ENCODE measurements at places on chromosomes 3 and 15. TPM values are rescaled to one million over a fixed set of nuclear protein-coding genes. Genes with fewer than 3 reads are reported as not detected.

The LEKR1 gene
- 0.55 TPM for total RNA-seq

The RPP25 gene
- total RNA-seq: 7.4 TPM

The CLDN18 gene
- not detected for total RNA-seq

The NR2E3 gene
- total RNA-seq: not detected

The SNX33 gene
- total RNA-seq: 3.5 TPM

The DAG1 gene
- total RNA-seq: 21.2 TPM

The KBTBD13 gene
- total RNA-seq: not detected

GRCh38 chr3:141400073-141400971 is 32.0 kb downstream of the ZBTB38 start:
- no peak overlapping the region for H3K27ac ChIP-seq
- H3K4me3 ChIP-seq: no peak overlapping the region
- no peak for DNase-seq
- peaks cover 47% of the 10 kb centered on the region for H3K4me1 ChIP-seq
- no peaks in the 10 kb centered on the region for H3K27me3 ChIP-seq
- peaks cover 15% of the 10 kb centered on the region for H3K36me3 ChIP-seq

DNA sequence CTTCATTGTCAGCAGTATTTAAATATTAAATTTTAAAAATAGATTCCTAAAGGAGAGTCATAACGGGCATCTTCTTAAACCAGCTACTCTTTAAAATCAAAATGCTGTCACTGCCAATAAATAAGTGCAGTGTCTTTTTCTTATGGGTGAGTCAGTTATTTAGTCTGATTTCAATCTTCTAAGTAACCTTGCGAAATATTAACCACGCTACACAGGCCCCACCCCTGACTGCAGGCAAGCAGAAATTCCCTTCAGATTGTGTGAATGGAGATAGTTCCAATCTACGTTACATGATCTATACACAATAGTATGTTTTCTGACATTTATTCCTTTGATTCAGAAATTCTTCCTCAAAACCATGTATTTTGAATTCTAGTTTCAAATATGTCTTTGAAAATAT is 141.5 kb downstream of the GADL1 start:
- H3K4me1 ChIP-seq: no peaks in the 10 kb centered on the region
- DNase-seq: no peak
- no peak overlapping the region for H3K27ac ChIP-seq
- no peaks in the 10 kb centered on the region for H3K36me3 ChIP-seq
- no peak overlapping the region for H3K4me3 ChIP-seq
- no peaks in the 10 kb centered on the region for H3K27me3 ChIP-seq

DNA sequence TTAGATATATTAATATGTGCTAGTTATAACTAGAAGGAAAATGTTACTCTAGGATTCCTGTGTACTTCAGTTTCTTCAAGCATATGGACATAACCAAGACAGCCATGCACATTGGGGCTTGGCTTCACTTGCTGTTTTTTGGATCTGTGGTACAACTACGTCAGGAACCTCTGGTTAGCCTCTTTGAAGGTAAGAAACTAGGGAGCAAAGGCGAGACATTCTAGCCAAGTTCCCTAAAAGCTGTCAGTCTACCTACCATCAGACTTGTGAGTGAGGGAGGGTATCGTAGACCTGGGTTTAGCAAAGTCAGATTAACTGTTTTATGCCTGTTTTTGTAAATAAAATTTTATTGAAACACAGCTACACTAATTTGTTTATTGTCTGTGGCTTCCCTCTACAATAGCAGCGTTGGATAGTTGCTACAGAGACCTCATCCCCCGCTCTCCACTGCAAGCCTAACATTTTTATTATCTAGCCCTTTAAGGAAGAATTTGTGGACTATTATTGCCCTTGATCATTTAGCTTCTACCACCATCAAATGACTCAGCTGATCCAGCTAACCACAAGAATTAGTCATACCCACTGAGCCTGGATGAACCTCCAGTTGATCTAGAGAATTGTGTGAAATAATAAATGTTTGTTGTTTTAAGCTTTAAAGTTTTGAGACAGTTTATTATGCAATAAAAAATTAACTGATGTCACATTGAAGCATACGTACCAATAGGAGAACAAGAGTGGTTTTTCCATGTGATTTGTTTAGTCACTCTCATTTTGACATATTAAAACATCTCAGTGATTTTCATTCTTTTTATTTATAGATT is 58.1 kb downstream of the RSRC1 start:
- H3K36me3 ChIP-seq: no peaks in the 10 kb centered on the region
- no peaks in the 10 kb centered on the region for H3K27me3 ChIP-seq
- DNase-seq: no peak
- no peak overlapping the region for H3K27ac ChIP-seq

- no peaks in the 10 kb centered on the region for H3K36me3 ChIP-seq
- H3K27ac ChIP-seq: no peak overlapping the region
- H3K4me1 ChIP-seq: no peaks in the 10 kb centered on the region
- DNase-seq: no peak
- no peak overlapping the region for H3K4me3 ChIP-seq
- no peaks in the 10 kb centered on the region for H3K27me3 ChIP-seq
Observed at GRCh38 chr15:96559631-96560030, 229.1 kb downstream of the NR2F2 start.

DNA sequence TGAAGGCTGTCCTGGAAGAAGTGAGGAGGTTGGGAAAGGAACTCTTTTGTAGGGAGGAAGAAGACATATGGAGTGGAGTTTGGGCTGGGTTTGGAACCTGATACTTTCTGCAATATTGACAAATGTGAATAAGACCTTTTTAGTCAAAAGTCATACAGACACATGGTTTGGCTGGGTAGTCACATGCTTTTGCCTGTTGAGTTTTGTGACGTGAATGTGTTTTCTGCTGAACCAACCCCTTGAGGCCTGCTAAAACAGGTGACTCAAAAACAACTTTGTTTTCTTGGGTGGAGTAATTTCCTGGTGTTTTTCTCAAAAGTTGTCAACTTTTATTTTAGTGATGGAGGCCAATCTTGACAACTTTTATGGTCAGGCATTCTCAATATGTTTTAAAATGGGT is 39.4 kb upstream of the CCR4 start:
- no peaks in the 10 kb centered on the region for H3K27me3 ChIP-seq
- no peak for DNase-seq
- no peak overlapping the region for H3K27ac ChIP-seq
- peaks cover 3% of the 10 kb centered on the region for H3K4me1 ChIP-seq
- H3K36me3 ChIP-seq: no peaks in the 10 kb centered on the region

DNA sequence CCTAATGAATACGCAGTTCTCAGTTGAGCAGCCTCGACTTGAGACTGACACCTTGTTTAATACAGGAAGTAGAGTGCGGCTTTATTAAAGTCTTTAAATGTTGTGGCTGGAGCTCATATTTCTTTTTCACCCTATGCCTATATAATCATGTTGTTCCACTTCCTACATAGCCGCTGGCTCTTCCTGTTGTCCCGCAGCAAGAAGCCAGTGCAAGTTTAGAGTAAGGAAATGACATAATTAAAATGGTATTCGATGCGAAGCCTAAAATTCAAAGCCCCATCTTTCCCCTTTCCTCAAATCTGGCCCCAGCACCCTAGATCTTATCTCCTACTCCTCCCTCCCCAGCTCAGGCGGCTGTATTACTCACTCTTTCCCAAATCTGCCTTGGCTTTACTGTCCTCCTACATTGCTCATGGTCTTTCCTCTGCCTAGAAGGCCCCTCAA is 7.5 kb upstream of the PHLDB2 start:
- DNase-seq: no peak
- H3K36me3 ChIP-seq: no peaks in the 10 kb centered on the region
- no peak overlapping the region for H3K4me3 ChIP-seq
- H3K27ac ChIP-seq: no peak overlapping the region
- H3K27me3 ChIP-seq: no peaks in the 10 kb centered on the region

DNA sequence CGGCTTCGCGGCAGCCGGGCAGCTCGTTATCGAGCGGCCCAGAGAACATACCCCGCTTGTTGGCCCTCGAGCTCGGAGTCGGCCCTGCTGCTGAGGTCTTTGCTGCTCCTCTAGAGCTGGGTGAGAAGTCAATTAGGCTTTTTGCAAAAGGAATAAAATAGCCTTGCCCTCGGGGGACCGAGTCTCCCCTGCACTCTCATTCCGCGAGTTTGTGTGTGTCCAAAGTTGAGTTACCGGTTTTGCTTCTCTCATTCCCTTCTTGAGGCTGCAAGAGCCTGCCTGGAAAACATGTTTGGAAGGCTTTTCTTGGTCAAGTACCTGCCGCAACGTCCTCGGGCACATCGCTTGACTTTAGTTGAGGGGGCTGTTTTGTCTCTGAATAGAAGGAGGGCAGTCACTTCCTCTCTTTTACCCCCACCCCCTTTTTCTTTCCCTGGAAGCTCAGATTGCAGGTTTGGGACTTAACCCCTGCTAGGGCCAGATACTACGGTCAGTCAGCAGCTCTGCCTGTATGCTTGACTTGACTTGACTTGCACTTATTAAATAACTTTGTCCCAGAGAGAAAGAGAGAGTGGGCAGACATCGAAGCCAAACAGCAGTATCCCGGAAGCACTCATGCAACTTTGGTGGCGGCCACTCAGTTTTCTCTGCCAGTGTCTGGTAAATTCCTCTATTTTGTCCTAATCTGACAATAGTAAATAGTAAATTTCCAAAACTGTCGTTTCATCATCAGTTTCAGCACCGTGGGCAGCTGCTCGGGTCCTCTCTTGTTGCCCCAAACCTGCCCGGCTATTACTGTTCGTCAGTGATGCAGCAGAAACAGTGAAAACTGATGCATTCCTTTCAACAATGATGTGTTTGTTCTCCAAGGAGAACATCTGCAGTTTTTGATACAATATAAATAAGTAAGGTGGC is 609 bp downstream of the RNF13 start:
- no peaks in the 10 kb centered on the region for H3K36me3 ChIP-seq
- no peaks in the 10 kb centered on the region for H3K27me3 ChIP-seq
- H3K4me1 ChIP-seq: peaks cover 37% of the 10 kb centered on the region
- peak overlapping the region; percentile 96 for H3K4me3 ChIP-seq

GRCh38 chr3:117928836-117929235 is 1105.8 kb downstream of the IGSF11 start:
- no peaks in the 10 kb centered on the region for H3K36me3 ChIP-seq
- no peak overlapping the region for H3K27ac ChIP-seq
- H3K4me1 ChIP-seq: no peaks in the 10 kb centered on the region
- no peaks in the 10 kb centered on the region for H3K27me3 ChIP-seq

DNA sequence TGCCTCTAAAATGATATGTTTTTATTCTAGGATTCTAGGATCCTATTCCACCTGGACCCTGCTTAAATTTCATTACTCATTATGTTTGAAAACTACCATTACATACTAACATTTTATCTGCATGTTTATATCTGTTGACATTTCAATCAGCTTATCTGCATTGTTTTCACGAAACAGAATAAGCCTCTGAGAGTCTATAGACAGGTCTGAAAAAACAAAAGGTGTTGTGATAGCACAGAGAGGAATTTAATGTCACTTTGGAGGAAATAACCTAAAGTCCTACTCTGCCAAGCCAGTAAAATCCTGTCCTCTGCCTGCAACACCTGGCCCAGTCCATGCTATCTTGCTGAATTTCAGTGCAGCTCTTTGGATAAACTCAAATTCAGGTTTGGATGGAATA is 315.2 kb downstream of the ZBTB20 start:
- no peaks in the 10 kb centered on the region for H3K4me1 ChIP-seq
- DNase-seq: no peak
- no peaks in the 10 kb centered on the region for H3K27me3 ChIP-seq
- no peaks in the 10 kb centered on the region for H3K36me3 ChIP-seq

DNA sequence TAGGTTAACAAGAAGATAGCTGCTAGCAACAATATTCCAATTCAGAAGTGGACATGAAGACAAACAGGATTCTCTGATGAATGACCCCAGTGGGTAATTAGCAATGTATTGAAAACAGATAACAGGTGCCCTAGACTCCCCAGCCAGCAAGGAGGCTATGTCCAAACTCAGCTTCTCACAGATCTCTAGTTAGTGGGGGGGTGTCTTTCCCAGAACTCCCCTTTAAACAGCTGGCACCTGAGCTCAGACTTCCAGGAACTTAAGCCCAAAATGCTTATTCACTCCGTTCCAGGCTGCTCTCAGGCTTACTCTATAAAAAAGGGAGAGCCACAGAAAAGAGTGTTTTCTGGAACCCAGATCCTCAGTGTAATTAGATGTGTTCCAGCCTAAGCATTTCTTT is 423.0 kb upstream of the THBS1 start:
- no peaks in the 10 kb centered on the region for H3K4me1 ChIP-seq
- no peaks in the 10 kb centered on the region for H3K36me3 ChIP-seq
- no peaks in the 10 kb centered on the region for H3K27me3 ChIP-seq
- DNase-seq: no peak
- H3K4me3 ChIP-seq: no peak overlapping the region

DNA sequence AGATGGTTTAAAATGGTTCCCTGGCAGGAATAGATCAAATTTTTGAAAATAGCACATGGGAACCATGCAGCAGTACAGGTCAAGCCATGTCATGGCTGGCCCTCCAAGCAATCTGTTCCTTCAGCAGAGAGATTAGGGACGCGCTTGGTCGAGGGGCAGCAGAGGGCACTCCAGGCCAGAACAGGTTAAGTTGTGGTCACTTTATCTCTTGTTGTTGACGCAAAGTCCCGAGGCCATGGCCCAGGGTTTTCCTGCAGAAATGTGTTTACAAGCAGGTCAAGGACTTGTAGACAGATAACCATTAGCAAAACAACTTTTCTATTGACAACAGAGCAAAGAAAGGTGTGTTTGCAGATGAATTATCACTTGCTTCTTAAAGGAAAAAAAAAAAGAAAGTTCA is 570.0 kb upstream of the NR2F2 start:
- no peaks in the 10 kb centered on the region for H3K36me3 ChIP-seq
- no peak overlapping the region for H3K27ac ChIP-seq
- H3K4me1 ChIP-seq: no peaks in the 10 kb centered on the region
- no peak overlapping the region for H3K4me3 ChIP-seq
- no peak for DNase-seq

Data from CD8-positive, alpha-beta memory T cell (primary cell).